Eye (tissue), 1 donor: ENCODE measurements at places on chromosomes 1 and 21.

DNA sequence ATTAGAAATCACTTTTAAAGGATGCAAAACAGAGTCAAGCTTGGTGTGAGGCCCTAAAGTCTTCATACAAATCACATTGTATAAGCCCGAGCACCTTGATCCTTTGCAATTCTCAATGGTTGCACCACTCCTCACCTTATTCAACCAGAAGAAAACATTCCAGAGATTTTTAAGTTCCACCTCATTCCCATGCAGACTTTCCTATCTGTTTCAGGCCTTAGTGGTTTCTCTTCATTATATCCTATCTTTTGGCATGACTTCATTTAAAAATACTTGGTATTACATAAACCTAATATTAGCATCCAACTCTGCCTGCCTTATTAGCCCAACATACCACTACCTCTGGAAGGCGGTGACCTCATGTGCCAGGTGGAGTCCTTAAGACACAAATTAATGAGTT lies 9.3 kb upstream of the GREM2 start:
- no peak for DNase-seq

DNA sequence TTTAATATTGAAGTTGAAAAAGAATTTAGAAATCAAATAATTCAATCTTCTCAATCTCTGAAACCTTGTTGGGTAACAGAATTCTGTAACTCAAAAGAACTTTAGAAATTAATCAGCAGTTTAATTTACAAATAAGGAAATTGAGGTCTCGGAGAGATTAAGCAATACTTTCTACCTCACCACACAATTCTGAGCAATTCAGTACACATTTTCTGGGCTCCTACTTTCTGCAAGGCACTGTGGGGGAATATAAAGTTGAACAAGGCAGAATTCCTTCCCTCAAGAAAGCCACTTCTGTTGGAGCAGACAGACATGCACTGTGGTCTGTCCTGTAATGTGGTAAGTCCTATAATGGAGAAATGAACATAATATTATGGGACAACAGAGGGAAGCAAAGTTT lies 47.7 kb downstream of the MEF2D start:
- no peak for DNase-seq

DNA sequence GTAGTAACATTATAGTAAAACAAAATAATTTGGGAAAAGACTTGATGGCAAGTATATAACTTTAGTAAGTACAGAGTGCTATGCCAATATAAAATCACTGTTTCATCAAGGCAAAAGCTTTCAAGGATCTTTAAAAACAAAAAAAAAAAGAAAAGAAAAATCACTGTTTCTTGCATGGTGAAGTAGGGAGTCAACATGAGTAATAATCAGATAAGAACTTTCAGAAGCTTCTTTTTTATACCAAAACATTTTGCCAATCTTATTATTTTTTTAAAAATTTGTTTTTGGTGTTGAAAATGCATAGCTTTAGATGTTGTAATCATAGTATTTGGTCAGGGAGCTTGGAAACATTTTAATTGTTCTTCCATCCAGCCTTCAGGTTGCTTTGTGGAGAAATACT lies 37.2 kb downstream of the CAMSAP2 start:
- no peak for DNase-seq

GRCh38 chr1:60108196-60108595 lies 34.6 kb upstream of the C1orf87 start:
- DNase-seq: no peak

GRCh38 chr21:36504067-36505058 lies 24.4 kb upstream of the CLDN14 start:
- peak; percentile 87 for DNase-seq

DNA sequence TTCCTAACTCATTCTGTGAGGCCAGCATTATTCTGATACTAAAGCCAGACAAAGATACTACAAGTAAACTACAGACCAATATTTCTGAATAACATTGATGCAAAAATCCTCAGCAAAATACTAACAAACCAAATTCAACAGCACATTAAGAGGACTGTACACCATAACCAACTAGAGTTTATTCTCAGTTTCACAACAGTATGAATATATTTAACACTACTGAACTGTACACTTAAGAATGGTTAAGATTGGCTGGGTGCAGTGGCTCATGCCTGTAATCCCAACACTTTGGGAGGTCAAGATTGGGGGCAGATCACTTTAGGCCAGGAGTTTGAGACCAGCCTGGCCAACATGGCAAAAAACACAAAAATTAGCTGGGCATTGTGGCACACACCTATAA lies 77.0 kb downstream of the LBR start:
- DNase-seq: no peak

DNA sequence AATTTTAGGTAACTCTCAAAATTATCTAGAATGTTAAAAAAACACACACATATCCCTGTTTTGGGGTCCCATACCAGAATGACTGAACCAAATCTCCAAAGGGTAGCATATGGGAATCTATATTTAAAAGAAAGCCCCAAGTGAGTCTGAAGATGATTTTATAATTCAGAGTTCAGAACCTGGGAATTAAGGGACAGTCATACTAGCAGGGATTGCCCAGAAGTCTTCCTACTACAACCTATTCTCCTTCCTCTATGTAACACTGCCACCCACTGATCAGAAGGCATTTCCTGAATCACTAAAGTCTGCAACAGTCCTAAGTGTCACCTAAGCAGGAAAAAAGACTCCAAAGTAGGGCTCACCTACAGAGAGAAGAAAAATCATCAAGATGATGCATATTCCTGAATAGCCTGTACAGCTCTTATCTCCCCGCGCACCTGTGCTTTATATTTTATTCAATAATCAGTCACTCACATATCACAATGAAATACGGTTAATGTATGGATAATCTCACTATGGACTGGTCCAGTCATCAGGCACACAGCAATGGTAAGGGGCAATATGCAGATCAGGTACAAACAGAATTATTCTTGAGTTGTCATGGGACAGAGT lies 4.9 kb downstream of the RGS1 start:
- DNase-seq: peak; percentile 14

GRCh38 chr1:12618965-12619791 lies 1.2 kb upstream of the DHRS3 start:
- DNase-seq: peak; percentile 78

GRCh38 chr1:200619894-200620272 lies 668 bp downstream of the KIF14 start:
- DNase-seq: no peak
